AML-193 (cell line): ENCODE measurements at places on chromosomes 5 and 9.

- no peak for DNase-seq
Measured at GRCh38 chr9:20148416-20148815, 359.6 kb upstream of the SLC24A2 start.

- DNase-seq: peak; percentile 80
Measured at GRCh38 chr5:37722236-37723161, 117.3 kb downstream of the GDNF start.

- no peak for DNase-seq
Measured at GRCh38 chr5:35016174-35017051, 31.3 kb downstream of the AGXT2 start.

- DNase-seq: no peak
Measured at GRCh38 chr5:14715481-14715880, 51.0 kb downstream of the OTULIN start.

DNA sequence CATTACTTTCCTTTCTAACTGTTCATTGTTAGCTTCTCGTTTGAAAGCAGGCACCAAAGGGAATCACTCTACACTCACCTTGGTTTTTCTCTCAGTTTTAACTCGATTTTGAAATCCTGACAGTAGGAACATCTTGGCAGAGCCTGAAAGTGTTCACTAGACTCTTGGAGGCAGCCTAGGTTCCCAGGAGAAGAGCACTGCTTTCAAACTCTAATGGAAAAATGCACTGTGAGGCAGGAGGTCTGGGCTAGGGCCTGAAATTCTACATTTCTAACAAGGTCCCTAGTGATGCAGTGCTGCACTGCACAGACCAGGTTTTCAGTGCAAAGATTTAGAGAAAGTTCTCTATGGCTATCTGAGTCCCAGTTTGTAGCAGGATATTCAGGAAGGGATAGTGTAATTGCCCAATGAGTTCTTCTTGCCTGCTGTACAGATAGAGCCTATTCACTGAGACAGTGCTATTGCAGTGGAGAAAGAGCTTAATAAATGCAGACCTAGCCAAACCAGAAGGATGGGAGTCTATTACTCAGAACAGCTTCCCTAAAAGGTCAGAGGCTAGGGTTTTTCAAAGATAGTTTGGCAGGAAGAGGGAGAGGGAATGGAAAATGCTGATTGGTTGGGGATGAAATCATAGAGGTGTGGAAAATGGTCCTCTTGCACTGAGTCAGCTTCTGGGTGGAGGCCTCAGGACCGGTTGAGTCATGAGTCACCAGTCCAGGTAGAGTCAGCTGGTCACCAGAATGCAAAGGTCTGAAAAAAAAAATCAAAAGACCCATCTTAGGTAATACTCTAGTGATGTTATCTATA is 153.9 kb downstream of the GPBP1 start:
- no peak for DNase-seq

GRCh38 chr9:36112516-36112915 is 24.0 kb upstream of the GLIPR2 start:
- no peak for DNase-seq

DNA sequence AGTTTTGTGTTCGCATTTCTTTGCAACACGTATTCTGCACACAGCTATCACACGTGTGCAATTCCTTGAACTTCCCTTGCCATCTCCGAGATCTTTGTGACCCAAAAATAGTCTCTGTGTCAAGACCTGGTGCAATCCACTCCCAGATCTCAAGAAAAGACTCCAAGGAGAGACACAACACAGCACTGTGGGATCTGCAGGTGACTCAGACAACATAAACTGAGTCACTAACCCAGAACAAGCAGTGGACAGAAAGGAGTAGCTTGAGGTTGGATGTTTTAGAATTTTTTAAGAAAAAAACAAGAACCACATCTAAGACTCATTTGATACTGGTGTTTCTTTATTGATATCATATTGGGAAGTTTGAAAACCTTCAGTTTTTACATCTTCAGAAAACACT is 396.9 kb downstream of the AGTPBP1 start:
- DNase-seq: no peak

DNA sequence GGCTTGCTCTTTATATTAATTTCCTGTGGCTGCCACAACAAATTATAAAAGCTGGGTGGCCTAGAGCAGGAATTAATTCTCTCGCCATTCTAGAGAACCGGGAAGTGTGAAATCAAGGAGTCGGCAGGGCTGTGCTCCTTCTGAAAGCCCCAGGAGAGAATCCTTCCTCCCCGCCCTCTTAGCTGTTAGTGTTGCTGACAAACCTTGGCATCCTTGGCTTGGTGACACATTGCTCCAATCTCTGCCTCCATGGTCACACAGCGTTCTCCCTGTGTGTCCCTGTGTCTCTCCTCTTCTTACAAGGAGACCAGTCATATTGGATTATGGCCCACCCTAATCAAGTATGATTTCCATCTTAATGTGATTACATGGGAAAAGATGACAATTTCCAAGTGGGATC is 55.9 kb upstream of the NEURL1B start:
- no peak for DNase-seq

- no peak for DNase-seq
Measured at GRCh38 chr9:121690316-121690715, 38.9 kb downstream of the DAB2IP start.

GRCh38 chr5:136295914-136296313 is 69.4 kb downstream of the TRPC7 start:
- DNase-seq: no peak

DNA sequence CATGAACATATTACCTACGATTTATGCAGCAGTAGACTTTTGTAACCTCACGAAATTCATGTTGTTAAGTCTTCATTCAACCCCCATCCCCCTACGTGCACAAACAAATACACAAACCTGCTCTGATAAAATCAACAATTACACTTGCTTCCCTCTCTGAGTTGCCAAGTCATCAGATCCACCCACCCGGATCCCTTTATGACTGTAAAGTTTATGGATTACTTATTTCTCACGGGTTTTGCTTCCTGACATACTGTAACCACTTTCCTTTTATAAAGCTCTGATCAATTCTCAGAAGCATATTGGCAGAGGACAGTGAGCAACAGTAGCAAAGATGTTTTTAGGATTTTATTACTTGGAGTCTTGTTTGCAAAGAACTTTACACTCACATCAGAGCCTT is 70.5 kb downstream of the MLLT3 start:
- DNase-seq: no peak

- DNase-seq: no peak
Measured at GRCh38 chr9:127753622-127754021, 18.5 kb upstream of the TOR2A start.

GRCh38 chr9:108543251-108543778 is 312.5 kb downstream of the ACTL7B start:
- DNase-seq: no peak

GRCh38 chr5:68540798-68541590 is 325.4 kb downstream of the PIK3R1 start:
- DNase-seq: no peak

DNA sequence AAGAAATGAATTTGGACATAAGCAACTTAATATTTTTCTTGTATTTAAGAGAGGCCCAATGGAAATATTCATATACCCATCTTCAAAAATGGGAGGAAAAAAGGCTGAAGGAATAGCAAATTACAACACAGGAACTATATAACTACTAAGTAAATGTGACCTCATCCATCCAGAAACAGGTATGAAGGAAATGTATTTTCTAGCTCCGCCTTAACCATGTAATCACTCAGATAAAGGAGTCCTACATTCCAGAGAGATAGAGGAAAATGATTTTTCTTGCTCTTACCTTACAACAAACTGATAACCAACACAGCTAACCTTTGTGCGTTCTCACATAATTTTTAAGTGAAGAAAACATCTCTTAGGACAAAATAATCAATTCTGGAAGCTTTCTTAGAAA is 96.5 kb downstream of the NR6A1 start:
- no peak for DNase-seq

- no peak for DNase-seq
Measured at GRCh38 chr9:24045150-24045549, 219.1 kb upstream of the ELAVL2 start.

- DNase-seq: no peak
Measured at GRCh38 chr9:16469184-16469583, 401.3 kb downstream of the BNC2 start.

DNA sequence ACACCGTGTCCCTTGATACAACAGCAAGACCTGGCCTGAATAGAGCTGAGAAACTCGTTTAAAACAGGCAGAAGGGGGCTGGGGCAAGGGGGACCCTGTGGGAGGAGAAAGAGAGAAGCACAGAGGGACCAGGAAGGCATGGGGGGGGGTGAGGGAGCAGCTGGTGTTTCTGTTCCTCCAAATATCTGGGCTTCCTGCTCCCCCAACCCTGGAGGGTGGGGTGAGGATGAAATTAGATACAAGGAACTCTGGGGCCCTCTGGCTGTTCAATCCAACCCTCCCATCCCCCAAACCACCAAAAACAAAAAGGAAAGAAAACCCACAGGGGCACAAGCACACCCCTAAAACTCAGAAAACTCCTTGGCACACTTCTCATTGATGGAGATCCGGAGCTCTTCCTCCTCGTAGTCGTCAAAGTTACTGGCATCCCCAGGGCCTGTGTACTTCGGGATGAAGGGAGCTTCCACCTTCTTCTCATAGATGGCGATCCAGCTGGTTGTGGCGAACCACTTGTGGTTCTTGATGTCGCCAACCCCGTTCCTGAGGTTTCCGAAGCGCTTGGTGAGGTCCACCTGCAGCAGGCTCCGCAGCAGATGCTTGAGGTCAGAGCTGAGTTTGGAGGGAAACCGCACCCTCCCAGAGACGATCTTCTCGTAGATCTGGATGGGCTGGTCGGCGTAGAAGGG is 1.1 kb downstream of the PRKACG start:
- no peak for DNase-seq
